Small intestine (tissue), 16 donors: ENCODE measurements at places on chromosomes 7 and 10. TPM values are rescaled to one million over a fixed set of nuclear protein-coding genes. Genes with fewer than 3 reads are reported as not detected.

DNA sequence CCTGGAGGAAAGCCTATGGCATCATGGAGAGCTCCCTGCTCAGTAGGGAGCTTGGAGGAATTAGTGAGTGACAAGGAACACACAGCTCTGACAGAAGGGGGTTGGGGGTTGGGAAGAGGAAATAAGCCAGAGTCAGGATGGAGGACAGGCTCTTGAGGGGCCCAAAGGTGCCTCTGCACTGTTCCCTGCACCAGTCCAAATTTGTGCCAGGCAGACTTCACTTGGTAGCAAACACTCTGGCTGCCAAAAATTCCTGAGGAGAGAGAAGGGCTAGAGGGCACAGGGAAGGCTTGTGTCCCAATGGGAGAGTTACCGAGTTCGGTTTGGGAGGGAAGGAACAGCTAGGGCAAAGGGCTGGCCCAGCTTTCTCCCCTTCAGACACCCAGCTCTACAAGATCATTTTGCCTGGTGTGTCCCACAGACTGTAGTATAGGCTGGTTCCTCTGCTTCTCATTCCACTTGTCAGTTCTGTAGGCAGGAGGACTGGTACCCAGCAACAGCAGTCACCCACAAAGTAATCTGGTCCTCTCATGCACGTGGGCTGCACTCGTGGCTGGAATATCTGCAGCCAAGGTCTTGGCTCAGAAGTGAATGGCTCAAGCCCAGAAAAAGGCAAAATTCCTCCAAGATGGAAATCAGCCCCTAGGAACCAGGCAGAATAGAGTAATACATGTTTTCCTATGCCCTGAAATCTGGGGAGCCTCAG, 8.0 kb upstream of the KCNIP2 start:
- DNase-seq = no peak

DNA sequence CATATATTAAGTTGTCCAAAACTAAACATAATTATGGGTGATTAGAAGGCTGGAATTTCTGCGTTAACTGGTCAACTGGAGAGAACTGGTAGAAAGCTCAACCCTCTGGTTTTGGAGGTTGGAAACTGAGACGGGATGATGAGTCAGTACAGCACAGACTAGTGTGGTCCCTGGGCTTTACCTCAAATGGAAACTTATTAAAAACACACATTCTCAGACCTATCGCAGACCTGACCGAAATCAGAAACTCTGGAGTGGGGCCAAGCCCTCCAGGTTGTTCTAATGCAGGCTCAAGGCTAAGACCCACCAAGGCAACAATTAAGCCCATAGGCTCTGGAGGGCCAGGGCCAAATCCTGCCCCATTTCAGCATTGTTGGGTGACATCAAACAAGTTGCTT, 136.9 kb downstream of the KCNMA1 start:
- no peak for DNase-seq

GRCh38 chr10:90801608-90802007, 56.2 kb downstream of the HTR7 start:
- DNase-seq = no peak

DNA sequence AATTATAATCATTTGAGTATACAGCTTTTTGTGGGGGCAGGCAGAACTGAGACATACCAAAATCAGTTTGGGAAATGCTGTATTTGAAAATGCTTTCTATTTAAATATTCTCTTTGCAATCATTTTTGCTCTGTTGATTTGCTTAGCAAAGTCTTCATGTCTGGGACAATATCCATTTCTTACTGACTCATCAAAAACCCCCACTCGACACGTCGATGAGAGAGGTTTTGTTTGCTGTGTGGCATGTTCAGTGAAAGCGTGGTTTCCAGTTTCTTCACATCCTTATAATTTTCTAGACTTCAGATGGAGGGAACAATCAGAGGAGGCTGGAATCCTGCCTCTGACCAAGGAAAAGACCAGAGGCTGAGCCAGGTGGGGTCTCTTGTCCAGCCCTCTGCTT, 28.9 kb downstream of the HTRA1 start:
- no peak for DNase-seq

Gene ATXN7L1
- 30.3 TPM for polyA plus RNA-seq

Gene ELMO1
- 6.8 TPM for polyA plus RNA-seq

- no peak for DNase-seq
These were observed 17.0 kb downstream of the AGK start for GRCh38 chr7:141568227-141568626.

DNA sequence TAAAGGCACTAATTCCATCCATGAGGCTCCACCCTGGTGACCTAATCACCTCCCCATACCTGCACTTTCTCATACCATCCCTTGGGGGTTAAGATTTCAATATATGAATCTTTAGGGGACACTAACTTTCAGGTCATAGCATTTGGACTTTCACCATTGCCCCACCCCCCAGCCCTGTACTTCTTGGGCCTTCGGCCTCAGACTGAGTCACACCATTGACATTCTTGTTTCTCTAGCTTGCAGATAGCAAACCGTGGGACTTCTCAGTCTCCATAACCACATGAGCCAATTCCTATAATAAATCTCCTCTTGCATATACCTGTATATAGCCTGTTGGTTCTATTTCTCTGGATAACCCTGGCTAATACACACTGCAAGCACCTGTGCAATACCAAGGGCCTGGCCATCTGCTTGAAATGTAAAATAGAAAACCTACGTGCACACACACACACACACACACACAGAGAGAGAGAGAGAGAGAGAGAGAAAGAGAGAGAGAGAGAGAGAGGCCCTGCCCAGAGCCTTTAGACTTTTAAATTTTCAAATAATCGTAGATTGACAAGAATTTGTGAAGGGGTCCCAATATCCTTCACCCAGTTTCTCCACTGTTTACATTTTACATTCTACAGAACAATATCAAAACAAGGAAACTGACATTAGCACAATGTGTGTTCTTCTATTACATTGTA, 25.3 kb downstream of the ANXA8 start:
- peak; percentile 76 for DNase-seq

- DNase-seq = no peak
These were observed 91.4 kb downstream of the ADARB2 start for GRCh38 chr10:1645896-1646295.

- no peak for DNase-seq
These were observed 35.5 kb upstream of the RNF32 start for GRCh38 chr7:156604836-156605695.

Gene SLC13A1
- polyA plus RNA-seq = 0.07 TPM

Gene UCN3
- polyA plus RNA-seq = 3.8 TPM

DNA sequence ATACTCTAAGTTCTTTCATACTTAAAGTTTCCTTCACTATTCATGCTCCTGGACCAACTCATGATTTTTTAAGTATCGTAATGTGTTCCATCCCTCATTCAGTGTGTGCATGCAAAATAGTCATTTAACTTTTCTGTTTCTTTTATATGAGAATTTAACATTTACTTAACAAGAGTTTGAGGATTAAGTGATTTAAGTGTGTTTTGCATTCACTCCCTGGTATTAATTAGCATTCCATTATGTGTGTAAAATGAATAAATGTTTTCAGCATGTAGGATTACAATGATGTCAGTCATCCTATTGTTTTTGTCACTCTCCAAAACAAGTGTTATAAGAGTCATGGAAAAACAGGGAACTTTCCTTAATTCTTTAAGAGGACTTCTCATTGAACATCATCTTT, 457.7 kb downstream of the IPMK start:
- DNase-seq = no peak

DNA sequence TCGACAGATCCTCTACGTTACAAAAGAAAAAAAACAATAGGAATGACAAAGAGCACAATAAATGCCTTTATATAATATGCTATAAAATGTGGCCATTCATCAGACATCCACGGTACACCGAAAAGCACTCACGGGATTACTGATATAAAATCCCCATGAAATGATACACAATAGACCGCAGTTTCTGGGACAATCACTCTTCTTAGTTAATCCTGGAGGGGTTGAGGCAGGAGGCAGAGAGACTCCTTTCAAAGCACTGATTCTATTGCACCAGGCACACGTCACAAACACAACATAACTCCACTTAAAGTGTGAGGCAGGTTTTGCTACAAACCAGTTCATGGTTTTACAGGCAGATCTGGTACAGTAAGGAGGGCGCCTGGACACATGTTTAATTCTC, 113.8 kb downstream of the FGFR2 start:
- no peak for DNase-seq

Gene OR6B1
- polyA plus RNA-seq = not detected

DNA sequence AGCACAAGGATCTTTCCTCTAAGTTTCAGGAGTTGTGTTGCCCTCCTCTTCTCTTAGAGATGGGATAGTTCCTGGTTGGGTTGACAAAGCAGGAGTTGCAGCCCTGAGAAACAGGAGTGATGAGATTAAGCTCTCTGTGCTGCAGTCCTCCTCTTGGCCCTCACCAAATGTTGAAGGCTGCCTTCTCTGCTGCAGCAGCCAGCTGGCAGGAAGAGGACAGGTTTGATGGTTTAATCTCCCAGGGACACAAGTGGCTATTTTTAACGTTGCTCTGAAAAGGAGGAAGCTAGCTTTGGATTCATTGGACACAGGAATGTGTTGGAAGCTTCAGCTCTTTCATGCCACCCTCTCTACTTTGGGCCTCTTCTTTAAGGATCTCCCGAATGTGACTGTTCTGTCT, 9.4 kb downstream of the STRIP2 start:
- no peak for DNase-seq

Gene TAS2R4
- polyA plus RNA-seq = 2.3 TPM

- no peak for DNase-seq
These were observed 57.0 kb downstream of the ZNF277 start for GRCh38 chr7:112263519-112263918.

Gene TFPI2
- 1.9 TPM for polyA plus RNA-seq

- peak; percentile 10 for DNase-seq
These were observed 108.2 kb upstream of the EGR2 start for GRCh38 chr10:62924344-62924748.

Gene POU6F2
- 0.16 TPM for polyA plus RNA-seq

Gene NCF1
- polyA plus RNA-seq = 13.5 TPM

DNA sequence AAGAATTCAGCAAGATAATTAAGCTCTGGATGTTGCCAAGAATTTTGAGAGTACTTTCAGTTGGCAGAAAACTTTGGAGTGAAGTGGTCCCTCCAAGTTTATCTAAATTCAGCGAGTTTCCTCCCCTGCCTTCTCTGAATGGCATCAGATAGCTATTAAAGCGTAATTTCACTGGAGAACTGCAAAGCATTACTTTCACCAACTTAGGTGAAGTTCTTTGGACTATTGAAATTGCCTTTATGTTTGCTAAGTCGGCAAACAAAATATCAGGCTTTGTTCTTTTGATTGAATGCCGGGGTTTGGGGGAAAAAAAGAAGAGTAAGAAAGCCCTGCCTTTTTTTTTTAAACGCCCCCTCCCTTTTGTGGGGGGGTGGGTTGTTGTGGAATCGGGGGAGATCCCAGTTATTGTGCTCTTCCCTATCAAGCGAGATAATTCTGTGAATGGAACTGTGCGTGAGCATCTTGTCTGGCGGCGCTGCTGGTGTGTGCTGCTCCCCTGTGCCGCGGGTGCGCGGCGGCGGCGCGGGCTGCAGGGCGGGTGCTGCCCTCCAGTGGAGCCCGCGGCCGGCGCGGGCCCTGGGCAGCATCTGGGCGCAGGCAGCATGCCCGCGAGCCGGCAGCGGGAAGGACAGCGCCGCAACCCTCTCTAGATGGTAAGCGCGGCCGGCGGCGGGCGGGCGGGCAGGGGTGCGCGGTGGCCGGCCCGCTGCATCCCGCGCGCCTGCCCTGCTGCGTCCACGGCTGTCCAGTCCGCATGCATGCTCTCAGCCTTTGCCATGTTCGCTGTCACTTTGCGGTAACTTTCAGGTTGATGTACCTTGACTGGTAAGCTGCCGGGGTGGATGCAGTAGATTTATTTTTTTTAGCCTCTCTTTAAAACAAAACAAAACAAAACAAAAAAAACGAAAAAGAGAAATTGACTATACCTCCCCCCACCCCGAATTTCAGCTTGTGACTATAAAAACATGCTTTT, 176.5 kb downstream of the TCF7L2 start:
- peak; percentile 74 for DNase-seq

DNA sequence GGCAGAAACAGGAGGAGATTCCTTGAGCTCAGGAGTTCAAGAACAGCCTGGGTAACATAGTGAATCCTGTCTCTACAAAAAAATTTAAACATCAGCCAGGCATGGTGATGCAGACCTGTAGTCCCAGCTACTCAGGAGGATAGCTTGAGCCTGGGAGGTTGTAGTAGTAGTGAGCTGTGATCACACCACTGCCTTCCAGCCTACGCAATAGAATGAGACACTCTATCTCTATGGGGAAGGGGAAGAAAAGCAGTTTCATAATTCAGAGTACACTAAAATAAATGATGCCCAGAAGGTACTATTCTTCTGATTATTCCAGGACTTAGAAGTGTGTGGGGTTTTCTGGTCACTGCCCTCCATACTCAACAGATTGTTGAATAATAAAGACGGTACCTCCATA, 177.3 kb downstream of the KMT2E start:
- DNase-seq = no peak

Gene TMEM120A
- 202 TPM for polyA plus RNA-seq

DNA sequence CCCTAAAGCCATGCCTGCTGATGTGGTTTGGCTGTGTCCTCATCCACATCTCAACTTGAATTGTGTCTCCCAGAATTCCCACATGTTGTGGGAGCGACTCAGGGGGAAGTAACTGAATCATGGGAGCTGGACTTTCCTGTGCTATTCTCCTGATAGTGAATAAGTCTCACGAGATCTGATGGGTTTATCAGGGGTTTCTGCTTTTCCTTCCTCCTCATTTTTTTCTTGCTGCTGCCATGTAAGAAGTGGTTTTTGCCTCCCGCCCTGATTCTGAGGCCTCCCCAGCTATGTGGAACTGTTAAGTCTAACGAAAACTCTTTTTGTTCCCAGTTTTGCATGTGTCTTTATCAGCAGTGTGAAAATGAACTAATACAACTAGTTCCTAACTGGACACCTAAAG, 11.8 kb downstream of the MACROH2A2 start:
- DNase-seq = no peak

DNA sequence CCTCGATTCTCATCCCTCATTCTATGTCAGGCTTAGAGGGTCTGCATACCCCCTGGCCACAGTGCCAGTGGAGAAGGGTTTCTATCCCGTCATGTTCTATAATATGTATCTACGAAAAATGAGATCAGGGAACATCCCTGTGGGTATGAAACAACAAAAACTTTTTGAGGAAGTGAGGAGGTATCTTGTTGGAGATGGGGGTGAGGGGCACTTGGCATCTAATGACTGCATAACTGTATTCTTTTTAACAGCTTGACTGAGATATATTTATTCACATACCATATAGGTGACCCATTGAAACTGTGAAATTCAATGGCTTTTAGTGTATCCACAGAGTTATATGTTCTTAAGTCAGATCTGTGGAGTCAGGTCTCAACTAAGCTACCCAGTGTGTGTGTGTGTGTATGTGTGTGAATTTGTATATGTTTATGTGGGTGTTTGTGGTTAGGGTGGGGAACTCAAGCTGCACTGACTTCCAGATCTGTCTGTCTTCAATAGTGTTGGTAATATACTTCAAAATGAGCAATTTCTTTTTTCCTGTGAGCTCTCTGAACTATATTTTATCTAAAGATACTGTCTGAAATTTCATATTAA, 528.9 kb downstream of the CNTNAP2 start:
- no peak for DNase-seq

DNA sequence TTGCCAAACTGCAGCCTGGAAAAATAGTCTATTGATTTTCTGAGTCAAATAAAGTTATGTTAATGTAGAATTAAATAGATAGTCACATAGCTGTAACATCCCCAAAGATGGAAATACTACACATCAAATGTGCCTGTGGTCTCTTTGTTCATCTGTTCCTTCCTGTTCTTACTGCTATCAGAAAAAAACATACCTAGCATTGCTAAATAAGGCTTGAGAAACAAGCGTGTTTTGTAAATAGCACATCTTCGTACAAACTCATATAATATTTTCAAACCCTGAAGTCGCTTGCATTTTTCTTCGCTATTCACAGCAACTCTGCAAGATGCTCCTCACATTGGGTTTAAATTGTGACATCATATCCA, 116.1 kb downstream of the KLF6 start:
- DNase-seq = no peak
